ENCODE measurements at places on chromosomes 12 and 14. TPM values are rescaled to one million over a fixed set of nuclear protein-coding genes. Genes with fewer than 3 reads are reported as not detected.

DNA sequence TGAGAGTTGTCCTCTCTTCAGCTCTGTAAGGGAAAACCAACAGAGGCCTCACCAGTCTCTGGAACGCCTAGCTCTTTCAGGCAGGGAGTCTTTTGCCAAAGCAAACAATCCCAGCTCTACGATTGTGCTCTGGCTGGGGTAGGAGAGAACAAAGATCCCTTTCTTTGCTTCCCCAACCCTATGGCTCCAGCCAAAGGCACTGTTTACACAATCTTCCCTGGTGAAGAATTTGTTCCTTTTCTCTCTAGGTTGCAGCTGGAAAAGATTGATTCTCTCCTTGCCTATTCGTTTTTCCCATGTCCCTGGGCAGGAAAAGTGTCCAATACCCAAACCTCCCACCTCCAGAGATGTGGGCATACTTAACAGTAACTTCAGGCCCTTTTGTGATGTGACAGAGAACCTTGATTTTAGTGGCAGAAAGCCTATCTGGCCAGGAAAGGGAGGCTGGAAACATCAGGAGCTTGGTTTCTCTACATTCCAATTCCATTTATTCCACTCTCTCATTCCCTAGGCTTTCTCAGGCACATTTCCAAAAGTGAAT, 16.8 kb downstream of the ATP5MC2 start:
- H3K27me3 ChIP-seq = no peaks in the 10 kb centered on the region
- peak overlapping the region; percentile 90 for H3K27ac ChIP-seq
- no peak overlapping the region for H3K4me3 ChIP-seq
- peaks cover 17% of the 10 kb centered on the region for H3K4me1 ChIP-seq
- DNase-seq = peak; percentile 81

GRCh38 chr12:109962398-109962797, 33.8 kb downstream of the GIT2 start:
- H3K4me1 ChIP-seq = peaks cover 8% of the 10 kb centered on the region
- no peak overlapping the region for H3K27ac ChIP-seq
- H3K4me3 ChIP-seq = no peak overlapping the region
- H3K27me3 ChIP-seq = no peaks in the 10 kb centered on the region

- H3K4me1 ChIP-seq = no peaks in the 10 kb centered on the region
- no peaks in the 10 kb centered on the region for H3K36me3 ChIP-seq
- no peak overlapping the region for H3K4me3 ChIP-seq
- no peak overlapping the region for H3K27ac ChIP-seq
Observed at GRCh38 chr12:34601689-34602088, 579.4 kb downstream of the ALG10 start.

- DNase-seq = no peak
- H3K36me3 ChIP-seq = no peaks in the 10 kb centered on the region
- peaks cover 5% of the 10 kb centered on the region for H3K4me1 ChIP-seq
- no peak overlapping the region for H3K4me3 ChIP-seq
- peaks cover 11% of the 10 kb centered on the region for H3K27me3 ChIP-seq
Observed at GRCh38 chr12:50053583-50053982, 3.8 kb upstream of the ASIC1 start.

DNA sequence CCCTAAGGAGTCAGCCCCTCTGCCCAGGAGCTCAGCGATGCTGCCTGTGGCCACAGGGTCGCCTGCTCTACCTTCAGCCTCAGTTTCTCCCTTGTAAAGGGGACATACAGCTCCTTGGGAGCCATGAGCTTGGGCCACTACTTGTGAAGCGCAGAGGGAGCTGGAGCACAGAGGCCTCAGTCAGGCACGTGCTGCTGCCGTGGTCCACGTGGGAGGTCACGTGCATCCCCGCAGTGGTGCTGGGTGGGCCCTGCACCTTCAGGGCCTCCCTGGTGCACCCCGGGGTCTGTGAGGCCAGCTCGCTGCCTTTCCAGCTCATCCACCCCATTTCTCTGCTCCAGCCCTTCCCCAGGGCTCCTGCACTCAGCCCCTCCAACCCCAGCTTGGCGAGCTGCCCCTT, 10.9 kb upstream of the C14orf180 start:
- DNase-seq = no peak
- no peaks in the 10 kb centered on the region for H3K36me3 ChIP-seq
- H3K4me1 ChIP-seq = no peaks in the 10 kb centered on the region
- no peak overlapping the region for H3K27ac ChIP-seq

DNA sequence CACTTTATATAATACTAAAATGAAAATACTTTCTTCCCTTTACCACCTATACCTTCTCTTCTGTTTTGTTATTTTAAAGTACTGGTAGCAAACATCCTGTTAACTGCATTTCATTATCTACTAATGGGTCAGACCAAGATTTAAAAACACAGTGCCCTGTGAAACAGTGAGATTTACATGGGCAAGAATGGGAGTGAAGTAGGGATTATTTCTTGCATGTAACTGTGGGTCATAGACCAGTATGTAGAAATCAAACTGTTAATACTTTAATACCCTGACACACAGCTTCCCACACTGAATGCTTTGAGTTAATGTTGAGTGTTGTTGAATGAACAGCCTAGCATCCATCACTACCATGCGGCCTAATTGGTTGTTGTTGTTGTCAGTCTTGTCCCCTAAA, 61.6 kb downstream of the PLEKHA5 start:
- H3K4me3 ChIP-seq = no peak overlapping the region
- no peak overlapping the region for H3K27ac ChIP-seq
- no peaks in the 10 kb centered on the region for H3K27me3 ChIP-seq
- H3K4me1 ChIP-seq = no peaks in the 10 kb centered on the region

DNA sequence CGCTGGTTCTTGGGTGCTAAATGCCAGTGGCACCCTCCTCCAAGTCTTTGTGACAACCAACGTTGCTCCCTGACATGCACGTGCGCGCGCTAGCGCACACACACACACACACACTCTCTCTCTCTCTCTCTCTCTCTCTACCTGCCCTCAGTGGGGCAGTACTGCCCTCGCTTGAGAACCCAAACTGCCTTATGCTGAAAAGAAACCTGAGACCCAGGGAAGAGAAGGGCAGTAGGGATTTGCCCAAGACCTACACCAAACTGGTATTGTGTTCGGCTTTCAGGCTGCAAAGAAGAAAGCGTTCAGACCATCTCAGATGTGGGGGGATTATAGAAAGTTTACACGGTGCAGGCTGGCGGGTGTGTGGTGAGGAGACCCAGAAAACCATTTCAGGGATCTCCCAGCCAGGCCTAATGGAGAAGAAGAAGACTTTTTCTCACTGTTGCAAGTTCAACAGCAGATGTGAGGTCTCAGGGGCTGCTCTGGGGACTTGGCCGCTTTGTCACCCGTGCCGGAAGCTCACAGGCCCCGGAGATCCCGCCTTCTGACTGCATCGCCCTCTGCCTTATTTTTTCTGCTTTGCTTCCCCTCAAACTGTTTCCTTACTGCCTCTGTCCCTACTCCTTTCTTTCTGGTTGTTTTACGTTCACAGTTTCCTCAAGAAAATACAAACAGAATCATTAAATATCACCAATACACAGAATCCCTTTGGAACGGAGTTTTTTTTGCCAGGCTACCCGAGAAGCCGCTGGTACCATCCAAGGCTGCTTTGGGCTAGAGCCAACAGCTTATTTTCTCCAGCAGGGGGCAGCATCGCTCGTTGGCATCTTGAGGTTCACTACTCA, 82.4 kb downstream of the PPM1A start:
- peak; percentile 81 for DNase-seq
- H3K4me3 ChIP-seq = peak overlapping the region; percentile 49
- no peaks in the 10 kb centered on the region for H3K27me3 ChIP-seq
- H3K36me3 ChIP-seq = no peaks in the 10 kb centered on the region
- no peaks in the 10 kb centered on the region for H3K4me1 ChIP-seq

DNA sequence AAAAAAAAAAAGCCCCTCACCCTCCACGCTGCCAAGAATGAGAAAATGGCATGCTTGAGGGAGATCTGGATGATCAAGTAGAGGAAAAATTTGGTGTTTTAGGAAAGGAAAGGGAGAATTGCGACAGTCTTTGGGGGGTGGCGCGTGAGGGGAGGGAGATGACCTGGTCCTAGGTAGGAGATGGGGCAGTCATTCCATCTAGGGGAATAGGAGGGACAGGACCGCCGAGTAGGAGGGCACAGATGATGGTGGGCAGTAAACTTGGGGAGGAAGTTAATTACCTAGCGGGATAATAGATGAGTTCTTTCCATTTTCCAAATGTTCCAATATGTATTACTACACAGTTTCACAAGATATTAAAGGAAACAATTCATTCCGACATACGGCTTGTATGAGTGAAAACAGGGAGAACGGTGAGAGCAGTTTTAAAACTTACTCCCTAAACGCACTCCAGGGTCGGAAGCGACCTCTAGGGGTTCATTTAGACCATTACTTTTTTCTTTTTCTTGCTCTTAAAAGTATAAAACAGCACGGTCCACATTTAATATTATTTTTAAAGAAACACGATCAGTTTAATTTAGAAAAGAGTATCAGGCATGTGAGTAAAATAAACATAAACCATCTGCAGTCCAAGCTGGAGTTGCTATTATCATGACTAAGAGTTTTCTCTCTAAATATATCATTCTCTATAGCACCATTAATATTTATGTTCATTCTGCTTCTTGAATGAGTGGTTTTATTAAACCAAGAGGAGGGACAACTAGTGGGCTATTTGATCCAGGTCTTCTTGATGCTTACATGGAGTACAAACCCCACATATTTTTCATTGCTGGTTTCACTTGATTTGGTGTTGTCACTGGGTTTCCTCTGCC, 3.0 kb upstream of the FNTB start:
- H3K4me1 ChIP-seq = peaks cover 9% of the 10 kb centered on the region
- no peaks in the 10 kb centered on the region for H3K36me3 ChIP-seq
- no peaks in the 10 kb centered on the region for H3K27me3 ChIP-seq
- no peak overlapping the region for H3K27ac ChIP-seq
- H3K4me3 ChIP-seq = no peak overlapping the region

DNA sequence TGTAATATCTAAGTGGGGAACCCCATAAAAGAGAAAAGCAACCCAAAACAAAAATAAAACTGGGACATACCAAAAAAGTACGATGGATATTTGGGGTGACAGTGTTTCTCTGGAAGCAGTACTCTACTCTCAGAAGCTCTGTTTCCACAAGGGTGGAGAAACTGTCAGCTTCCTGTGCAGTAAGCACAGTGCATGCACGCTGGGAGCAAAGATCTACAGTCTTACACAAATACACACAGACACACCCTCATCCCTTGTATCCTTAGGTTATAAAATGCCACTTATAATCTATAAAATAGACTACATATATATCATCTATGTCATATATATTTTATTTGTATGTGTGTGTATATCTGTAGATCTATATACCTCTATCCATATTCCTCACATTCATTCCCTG, 225.8 kb upstream of the SOX5 start:
- H3K4me3 ChIP-seq = no peak overlapping the region
- H3K27ac ChIP-seq = no peak overlapping the region
- H3K4me1 ChIP-seq = no peaks in the 10 kb centered on the region

DNA sequence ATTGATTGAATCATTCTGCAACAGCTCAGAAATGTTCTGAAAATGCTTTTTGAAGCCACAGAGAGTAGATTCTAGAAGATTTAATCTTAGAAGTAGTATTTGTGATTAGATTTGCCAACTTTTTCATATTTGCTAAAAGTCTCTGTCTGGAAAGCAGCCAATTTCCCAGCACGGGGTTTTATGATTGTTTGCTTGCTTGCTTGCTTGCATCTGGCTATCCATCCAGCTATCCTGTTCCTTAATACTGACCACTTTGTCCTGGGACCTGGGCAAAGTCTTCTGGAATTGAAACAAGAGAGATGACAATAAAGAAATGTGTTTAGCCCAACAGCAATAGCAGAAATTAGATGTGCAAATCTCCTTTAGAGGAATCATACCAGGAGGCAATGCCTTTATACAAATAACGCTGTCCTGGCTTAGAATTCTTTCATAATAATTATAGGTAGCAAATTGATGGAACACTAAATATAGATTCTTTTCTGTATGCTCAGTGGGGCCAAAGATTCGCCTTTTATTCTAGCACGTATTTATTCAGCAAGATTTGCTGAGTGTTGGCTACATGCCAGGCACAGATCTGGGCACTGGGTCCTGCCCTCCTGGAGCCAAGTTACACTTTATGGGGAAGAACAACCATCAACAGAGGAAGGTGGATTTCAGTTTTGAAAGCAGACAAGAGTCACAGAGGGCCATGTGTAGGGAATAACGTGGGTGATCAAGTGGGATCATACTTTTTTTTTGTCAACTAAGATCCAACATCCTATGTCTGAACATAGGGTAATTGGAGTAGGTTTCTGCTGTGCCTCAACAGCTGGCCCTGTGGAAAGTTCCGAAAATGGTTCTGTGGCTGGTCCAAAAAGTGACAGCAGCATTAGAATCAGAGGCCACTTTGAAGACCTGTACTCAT, 25.3 kb downstream of the MYBPC1 start:
- no peaks in the 10 kb centered on the region for H3K36me3 ChIP-seq
- H3K4me1 ChIP-seq = peaks cover 7% of the 10 kb centered on the region
- peak; percentile 66 for DNase-seq

- peak overlapping the region; percentile 40 for H3K27ac ChIP-seq
- H3K4me3 ChIP-seq = no peak overlapping the region
- no peaks in the 10 kb centered on the region for H3K36me3 ChIP-seq
- no peak for DNase-seq
Observed at GRCh38 chr14:55114720-55115119, 14.3 kb upstream of the LGALS3 start.

GRCh38 chr14:23306412-23307145, at the start of gene BCL2L2:
Gene BCL2L2 (plus strand): TSS chr14:23306833. CDS start chr14:23307768, 935 bp downstream.
- H3K4me3 ChIP-seq = peak within 1 kb of the TSS; percentile 70
- peak within 1 kb of the TSS; percentile 91 for H3K27ac ChIP-seq
- peak; percentile 96 for DNase-seq
- H3K27me3 ChIP-seq = no peaks in the 10 kb centered on the region

DNA sequence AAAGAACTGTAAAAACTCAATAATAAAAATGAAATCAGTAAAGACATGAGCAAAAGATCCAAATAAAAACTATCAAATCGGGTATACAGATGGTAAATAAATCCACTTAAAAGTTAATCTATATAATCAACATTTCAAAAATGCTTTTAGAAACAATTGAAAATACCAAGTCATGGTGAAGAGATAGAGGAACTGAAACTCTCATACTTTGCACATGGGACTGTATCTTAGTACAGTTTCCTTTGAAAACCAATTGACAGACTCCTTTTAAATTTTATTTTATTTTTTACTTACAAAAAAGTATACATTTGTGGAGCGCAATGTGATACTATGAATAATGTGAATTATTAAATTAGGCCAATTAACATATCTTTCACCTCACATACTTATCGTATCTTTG, 98.6 kb upstream of the FAR2 start:
- H3K27ac ChIP-seq = no peak overlapping the region
- H3K4me1 ChIP-seq = no peaks in the 10 kb centered on the region
- DNase-seq = no peak
- H3K4me3 ChIP-seq = no peak overlapping the region
- no peaks in the 10 kb centered on the region for H3K36me3 ChIP-seq

The PEBP1 gene
- 215 TPM for total RNA-seq

The SLC6A12 gene
- 2.5 TPM for total RNA-seq

The TMEM233 gene
- 0.10 TPM for total RNA-seq

The HOXC10 gene
- not detected for total RNA-seq

The CCDC196 gene
- 1.3 TPM for total RNA-seq

Data from colonic mucosa (tissue), 4 donors.